ENCODE measurements at places on chromosomes 5 and 9.

GRCh38 chr9:135822374-135822755, 85.0 kb downstream of the CAMSAP1 start:
- DNase-seq = no peak

- DNase-seq = no peak
These were observed 37.5 kb downstream of the BICD2 start for GRCh38 chr9:92726971-92727715.

DNA sequence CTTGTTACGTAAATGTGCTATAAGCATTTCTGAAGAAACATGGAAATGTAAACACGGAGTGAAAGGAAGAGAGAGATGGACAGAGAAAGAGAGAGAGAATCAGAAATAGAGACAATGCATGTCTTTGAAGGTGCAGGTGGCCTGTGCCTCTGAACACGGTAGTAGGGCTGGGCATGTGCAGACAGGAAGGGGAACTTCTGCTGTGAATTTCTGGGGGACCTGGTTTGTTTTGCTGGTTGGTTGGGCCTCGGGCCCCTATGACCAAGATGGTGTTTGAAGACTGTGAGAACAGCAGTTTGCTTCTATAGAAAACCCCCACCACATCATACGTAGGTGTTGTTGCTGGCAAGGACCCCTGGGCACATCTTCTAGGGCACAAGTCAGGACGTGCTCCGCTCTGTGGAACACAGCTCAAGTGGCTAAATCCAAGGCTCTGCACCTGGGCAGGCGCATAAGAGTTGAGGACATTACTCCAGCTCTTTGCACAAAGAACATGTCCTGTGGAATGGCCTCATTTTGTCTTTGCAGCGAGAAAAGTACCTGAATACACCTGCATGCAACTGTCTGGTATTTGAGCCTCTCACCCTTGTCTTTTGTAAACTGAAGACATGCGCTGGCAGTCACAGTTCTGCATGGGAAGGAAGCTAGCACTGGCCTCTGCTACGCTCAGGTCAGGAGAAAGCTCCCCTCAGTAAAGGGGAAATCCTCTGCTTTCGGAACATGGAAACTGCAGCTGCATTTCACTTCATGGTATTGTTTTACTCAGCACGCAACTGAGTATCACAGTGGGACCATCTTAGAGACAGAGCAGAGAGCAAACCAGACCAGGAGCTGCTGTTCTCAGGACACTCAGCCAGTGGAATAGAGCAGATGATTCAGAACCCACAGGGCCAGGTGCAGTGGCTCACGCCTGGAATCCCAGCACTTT, 2.7 kb downstream of the OR2V2 start:
- no peak for DNase-seq

- no peak for DNase-seq
These were observed 30.4 kb downstream of the AHRR start for GRCh38 chr5:351921-352245.

- no peak for DNase-seq
These were observed 91.3 kb upstream of the GPBP1 start for GRCh38 chr5:57082441-57083067.

DNA sequence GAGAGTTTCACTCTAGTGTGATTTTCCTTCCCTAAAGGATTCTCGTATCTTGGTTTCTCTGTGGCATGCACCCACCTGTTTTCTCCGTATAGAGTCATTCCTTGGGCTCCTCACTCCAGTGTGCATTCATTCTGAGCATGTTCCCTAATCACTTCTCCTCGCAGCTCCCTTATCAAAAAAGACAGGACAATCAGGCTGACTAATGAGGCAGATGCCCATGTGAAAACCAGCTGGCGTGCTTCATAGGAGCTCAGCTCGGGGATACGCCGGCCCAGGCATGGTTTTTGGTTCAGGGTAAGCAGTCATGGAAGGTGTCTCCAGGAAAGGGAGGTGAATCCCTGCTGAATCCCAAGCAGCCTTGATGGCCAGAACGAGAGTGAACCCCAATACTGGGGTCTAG, 41.2 kb upstream of the INSYN2B start:
- DNase-seq = no peak

DNA sequence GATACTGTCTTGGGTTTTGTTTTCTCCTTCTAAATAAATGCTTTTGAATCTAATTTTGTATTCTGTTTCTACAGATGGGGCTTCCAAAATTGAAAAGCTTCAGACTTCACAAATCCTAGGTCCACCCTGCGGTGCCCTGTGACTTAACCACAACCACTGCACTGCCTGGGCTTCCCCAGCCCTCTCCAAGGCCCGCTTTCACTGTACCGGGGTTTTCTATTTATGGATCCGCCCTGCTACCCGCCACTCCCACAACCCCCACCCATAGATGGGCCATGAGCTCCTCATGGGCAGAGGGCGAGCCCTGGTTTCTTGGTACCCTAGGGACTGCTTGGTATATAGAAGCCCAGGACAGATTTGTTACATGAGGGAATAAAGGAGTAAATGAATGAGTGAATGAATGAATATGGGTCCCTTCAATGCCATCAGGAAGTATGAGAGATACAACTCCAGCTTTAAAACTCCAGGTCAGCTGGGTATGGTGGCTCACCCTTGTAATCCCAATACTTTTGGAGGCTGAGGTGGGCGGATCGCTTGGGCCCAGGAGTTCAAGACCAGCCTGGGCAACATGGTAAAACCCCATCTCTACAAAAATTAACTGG, 39.8 kb upstream of the NEK6 start:
- DNase-seq = no peak

DNA sequence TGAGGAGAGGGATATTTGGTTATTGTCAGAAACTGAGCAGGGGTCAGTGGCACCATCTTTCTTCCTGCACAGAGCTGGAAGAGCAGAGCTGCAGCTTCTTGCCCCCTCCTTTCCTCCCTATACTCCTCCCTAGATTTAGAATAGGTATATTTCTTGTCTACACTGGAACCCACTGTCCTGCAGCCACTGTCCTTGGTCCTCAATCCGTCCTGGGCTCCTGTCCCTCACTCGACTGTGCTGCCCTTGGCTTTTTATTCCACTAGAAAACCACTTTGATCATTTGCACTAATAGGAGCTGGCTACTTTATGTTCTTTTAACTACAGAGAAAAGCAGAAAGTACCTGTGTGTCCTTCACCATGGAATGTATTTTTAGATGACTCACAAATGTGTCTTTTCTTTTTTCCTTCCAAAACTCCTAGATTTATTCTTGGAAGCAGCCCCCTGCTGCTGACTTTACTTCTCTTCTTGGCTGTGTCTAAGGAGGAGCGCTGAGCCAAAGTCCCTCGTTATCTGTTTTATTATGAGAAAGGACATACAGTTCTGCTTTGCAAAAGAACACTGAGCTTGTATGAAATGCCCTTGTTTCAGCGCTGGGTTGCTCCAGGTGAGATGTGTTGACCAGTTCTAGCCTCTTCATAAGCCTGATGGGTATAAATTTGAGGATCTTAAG, 150.9 kb downstream of the SEMA6A start:
- DNase-seq = no peak

DNA sequence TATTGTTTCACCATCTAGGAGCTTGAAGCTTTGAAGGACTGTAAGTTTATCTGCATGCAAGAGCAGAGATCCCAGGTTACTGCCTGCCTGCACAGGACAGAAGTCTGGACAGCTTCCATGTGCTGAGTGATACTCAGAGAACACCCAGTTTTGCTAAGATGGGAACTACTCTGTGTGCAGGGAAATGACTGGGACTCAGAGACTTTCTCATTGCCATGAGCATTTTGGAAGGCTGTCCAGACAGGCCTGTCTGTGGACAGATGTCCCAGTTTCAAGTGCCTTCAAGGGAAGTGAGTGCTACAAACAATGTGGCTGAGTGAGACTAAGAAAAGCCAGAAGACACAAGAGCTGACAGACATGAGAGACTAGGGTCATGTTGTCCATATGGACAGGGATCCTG, 19.2 kb upstream of the ZNF131 start:
- DNase-seq = no peak

DNA sequence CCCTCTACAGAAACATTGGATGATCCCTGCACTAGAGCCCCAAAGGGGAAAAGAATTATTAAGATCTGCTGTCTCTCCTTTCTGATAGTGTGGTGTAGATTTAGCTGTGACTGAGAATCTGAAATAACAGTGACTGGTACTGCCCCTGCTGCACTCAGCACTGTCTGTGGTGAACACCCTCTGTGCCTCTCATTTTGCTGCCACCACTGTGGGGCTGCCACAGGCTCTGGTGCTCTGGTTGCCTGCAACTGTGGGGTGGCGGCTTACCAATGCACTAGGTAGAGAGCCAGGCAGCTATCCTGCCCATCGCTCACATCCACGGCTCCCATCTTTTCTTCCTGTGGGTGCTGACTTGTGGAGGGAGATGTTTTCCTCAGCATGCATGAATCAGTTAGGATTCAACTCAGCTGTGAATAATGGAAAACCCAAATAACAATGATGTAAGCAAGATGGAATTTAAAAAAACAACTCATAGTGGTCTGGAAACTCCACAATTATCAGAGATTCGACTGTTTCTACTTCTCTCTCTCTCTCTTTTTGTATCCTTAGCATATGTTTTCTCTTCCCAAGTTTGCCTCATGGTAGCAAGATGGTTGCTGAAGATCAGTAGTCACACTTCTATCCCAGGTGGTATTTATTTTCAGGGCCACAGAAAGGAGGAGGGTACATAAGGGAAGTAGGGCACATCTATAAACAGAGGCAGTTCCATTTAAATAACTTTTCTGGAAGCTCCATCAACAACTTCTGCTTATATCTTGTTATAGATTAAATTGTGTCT, 99.8 kb upstream of the DAP start:
- no peak for DNase-seq

- DNase-seq = peak; percentile 17
These were observed 8.8 kb upstream of the IGFBPL1 start for GRCh38 chr9:38432922-38433510.

DNA sequence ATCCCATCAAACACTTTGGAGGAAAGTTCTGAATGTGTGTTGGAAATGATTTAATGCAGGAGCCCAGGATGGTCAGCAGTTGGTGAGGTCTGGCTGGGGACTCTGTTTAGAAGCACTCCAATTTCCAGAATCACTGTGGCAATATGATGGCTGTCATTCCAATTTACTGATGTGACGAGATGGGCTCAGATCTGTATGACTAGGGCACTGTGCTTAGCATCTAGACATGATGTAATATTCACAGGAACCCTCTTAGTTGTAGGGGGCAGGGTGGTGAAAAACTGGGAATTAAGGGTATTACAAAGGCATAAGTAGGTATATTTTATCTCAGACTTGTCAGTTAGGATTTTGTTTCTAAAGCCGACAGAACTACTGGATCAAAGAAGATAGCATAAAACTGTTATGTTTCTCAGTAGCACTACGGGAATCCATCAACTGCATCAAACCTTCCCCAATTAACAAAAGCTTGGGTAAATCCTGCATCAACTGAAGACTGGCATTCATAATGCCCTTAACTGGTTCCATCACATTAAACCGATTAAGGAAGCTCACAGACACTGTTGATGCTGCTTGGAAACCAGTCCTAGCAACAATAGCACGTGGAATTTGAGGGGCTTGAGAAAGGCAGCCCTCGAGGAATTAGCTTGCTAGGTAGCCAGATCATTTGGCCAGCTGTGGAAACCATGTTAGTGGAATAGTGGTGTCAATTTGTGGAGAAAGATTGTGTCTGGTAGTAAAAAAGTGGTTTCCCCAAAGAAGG, 86.1 kb downstream of the SV2C start:
- no peak for DNase-seq
